ENCODE measurements at places on chromosomes 7 and 10.

- DNase-seq: no peak
These were observed 57.6 kb downstream of the TACR2 start for GRCh38 chr10:69359148-69359547.

DNA sequence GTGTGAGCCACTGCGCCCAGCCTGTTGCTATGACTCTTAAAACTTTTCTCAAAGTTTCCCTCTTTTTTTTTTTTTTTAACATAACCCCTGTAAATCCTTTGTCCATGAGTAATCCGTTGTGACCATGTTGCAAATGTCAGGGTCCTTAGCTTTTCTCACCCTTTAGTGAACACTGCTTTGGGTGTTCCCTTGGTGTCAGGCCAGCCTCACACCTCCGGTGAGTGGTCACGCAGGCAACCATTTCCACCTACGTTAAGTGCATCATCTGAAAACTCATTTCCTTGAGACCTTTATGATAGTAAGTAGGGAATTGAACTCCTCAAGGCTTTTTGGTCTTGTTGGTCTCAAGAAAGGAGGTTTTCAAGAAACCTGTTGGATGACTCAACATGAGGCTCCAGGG, 41.3 kb upstream of the OPN4 start:
- DNase-seq: no peak

GRCh38 chr10:971150-971542, 17.1 kb upstream of the GTPBP4 start:
- DNase-seq: no peak

DNA sequence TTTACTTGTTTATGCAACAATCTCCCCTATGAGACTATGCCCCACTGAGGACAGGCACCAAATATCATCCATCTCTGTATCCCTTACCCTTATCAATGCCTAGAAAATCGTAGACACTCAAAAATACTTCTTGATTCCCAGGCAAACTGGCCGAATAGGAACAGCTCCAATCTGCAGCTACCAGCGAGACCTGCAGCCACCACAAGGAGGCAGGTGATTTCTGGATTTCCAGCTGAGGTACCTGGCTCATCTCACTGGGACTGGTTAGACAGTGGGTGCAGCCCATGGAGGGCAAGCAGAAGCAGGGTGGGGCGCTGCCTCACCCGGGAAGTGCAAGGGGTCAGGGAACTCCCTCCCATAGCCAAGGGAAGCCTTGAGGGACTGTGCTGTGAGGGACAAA, 10.8 kb upstream of the PPP1R3C start:
- no peak for DNase-seq

GRCh38 chr7:97064972-97065587, 40.4 kb upstream of the DLX5 start:
- DNase-seq: peak; percentile 19

All from activated CD4-positive, alpha-beta T cell treated with anti-CD3 and anti-CD28 coated beads for 4 hours (primary cell).